ENCODE measurements at places on chromosomes 16 and 17.

GRCh38 chr16:50037662-50038220, 12.7 kb downstream of the CNEP1R1 start:
- no peak for DNase-seq

DNA sequence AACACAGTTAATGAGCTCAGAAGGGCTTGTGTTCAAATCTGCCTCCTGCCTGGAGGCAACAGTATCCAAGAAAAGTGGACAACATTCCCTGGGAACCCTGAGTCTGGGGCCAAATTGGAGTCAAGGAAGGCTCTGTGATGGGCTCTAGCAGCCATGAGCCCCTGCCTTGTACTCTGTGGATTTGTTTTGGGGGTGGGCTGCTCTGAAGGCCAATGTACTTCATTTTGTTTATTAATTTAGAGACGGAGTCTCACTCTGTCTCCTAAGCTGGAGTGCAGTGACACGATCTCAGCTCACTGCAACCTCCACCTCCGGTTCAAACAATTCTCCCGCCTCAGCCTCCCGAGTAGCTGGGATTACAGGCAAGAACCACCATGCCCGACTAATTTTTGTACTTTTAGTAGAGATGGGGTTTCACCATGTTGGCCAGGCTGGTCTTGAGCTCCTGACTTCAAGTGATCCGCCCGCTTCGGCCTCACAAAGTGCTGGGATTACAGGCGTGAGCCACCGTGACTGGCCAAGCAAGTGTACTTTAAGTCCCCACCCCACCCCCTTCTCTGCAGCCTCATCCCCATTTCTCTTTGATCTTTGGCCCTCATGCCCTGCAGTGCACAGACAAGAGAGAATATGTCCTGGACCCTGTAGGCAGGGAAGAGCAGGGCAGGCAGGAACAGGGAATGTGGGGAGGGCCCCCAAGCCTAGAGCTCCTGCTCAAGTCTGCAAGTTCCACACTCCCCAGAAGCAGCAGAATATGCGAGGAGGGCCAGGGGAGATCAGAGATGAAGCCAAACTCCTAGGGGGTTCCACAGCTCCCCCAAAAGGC, 2.7 kb upstream of the GIP start:
- no peak for DNase-seq

GRCh38 chr16:22625967-22626366, 115.3 kb downstream of the NPIPB5 start:
- DNase-seq: no peak

DNA sequence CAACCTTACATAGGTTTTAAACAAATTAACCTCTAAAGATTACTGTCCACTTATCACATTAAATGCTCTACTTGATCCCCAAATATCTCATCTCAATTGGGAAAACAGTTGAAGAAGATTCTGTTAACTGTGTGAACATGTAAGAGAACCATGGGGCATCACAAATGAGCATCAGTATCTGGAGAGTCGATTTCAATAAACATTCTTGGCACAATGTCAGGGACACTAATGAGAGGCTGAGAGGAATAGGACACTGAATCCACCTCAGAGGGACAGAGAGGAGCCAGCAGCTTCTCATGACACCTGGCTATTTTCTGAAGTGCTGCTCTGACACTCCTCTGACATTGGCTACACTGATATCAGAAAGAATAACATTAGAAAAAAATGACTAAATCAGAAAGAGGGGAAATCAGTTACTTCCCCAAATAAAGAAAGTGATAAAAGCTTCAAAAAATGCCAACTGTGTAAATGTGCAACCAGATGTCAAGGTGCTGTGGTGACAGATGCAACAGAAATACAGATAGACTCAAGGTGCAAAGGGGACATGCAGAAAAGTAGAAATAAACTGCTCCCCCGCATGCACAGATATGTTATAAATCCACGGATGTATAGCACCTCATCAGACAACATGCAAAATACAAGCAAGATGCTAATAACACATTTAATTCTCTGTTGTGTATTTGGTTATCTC, 67.4 kb downstream of the SNX11 start:
- no peak for DNase-seq

- no peak for DNase-seq
Measured at GRCh38 chr16:83891742-83892141, 7.2 kb upstream of the MLYCD start.

- no peak for DNase-seq
Measured at GRCh38 chr16:87739801-87740200, 26.0 kb downstream of the KLHDC4 start.

- no peak for DNase-seq
Measured at GRCh38 chr17:13646411-13646810, 44.7 kb upstream of the HS3ST3A1 start.

GRCh38 chr17:6000426-6000825, 69.8 kb upstream of the WSCD1 start:
- DNase-seq: no peak

- DNase-seq: no peak
Measured at GRCh38 chr16:52543654-52544053, 3.3 kb downstream of the TOX3 start.

DNA sequence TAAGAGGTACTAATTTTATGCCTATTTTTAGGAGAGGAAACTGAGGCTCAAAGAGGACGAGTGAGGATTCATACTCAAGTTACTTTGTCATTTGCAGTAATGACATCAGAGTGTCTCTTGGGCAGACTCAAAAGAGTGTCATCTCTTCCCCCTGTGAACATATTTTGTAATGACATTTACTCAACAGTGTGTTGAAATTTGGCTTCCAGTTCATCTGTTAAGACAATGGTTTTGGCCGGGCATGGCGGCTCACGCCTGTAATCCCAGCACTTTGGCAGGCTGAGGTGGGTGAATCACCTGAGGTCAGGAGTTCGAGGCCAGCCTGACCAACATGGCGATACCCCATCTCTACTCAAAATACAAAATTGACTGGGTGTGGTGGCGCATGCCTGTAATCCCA, 28.9 kb downstream of the WFDC1 start:
- no peak for DNase-seq

DNA sequence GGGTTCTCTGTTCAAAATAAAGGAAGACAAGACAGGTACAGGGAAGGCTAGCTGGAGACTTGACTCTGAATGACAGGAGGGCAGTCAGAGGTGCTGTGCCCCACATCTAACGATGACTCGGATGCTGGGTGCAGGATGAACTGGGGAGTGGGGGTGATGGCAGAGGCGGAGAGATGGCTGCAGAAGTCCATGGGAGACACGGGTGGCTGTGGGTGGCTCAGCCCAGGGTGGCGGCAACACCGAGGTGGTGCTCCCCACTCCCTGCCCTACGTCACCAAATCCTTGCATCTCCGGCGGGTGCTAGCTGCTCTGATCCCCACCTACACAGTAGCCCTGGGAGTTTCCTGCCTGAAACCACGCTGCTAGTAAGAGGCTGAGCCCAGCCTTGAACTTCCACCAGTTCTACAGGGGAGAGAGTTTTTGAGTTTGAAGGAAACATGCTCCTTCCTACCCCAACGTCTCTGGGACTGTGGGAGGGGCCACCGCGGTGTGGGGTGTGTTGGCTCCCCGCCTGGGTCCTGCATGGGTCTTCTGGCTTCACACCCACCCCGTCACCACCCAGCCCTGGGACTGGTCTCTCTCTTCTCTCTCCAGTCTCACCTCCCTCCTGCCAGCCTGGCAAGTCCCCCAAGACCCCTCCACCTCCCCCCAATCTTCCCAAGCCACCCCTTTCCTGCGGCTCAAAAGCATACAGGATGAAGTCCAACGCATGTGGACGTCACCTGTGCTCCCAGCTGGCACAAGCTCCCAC, 4.5 kb downstream of the GSG1L start:
- no peak for DNase-seq

DNA sequence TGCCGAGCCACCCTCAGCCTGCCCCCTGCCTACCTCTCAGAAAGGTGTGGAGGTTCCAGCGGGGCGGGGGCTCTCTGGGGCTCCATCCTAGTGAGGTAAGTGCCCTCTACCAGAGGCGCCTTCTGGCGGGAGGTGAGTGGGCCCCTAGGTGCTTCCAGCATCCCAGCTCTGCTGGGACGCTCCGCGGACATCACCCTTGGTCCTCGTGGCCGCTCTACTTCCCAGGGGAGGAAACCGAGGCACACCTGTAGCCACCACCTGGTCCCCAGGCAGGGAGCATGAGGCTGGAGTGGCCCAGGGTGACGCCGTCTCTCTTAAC, 1.4 kb downstream of the MCRIP2 start:
- no peak for DNase-seq

DNA sequence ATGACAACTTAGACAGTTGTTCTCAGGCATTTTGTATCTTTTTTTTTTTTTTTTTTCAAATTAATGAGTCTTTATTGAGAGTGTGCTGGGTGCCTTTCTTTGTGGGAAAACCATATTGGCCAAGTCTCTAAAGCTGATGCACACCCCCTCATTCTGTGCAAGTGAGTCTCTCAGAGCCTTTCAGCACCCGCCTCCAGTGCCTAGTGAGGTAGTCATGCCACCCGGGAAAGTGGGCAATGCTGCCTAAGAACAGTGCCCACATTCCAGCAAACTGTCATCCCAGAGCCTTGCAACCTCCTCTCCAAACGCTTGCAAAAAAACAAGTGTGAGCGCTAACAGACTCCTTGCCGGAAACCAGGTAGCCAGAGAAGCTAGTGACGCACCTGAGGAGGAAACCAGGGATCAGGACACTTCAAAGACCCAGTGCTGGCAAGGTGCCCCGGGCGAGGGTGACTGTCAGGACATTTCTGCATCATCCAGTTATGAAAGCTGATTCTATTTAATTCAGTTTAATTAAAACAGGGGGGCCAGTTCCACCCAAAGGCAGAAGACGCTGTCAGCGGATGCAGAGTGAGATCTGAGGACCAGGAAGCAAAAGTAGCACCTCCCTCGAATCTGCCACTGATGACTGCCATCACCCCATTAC, 34.9 kb downstream of the SMARCE1 start:
- DNase-seq: peak; percentile 69

DNA sequence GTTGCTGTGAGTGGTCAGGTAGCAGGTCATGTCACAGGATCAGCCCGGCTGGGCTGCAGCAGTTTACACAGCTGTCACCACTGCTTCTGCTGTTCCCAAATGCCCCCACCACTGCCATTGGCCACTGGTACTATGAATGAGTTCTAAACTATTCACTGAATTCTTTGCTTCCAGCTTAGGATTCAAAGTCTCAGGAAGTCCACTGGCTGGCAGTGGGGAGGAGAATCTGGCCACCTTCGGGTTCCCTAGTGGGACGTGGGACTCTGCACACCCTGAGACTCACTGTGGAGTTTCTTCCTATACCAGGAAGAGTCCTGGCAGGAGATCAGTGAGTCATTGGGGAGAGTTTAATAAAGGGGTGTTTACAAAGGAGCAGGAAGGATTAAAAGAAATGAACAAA, 6.9 kb downstream of the MT1X start:
- no peak for DNase-seq

DNA sequence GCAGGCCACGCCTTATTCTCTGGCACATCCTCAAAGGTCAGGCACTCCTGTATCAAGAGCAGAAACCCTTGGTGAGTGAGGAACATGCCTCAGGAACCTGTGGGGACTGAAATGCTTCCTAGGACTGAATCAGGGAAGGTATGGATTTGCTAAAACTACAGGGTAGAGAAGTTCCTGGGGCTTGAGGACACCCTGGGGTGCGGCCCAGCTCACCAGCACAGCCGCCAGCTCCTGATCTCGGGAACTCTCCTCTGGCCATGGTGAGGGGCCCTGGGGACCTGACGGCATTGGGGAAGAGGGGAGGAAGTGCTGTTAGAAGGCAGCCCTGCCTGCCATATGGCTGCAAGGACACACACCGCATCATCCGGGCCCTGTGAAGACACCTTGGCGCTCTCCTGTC, 7.5 kb downstream of the ZSCAN10 start:
- no peak for DNase-seq

- DNase-seq: no peak
Measured at GRCh38 chr17:67520916-67521774, 144.1 kb downstream of the PITPNC1 start.

GRCh38 chr17:807523-808294, 25.6 kb downstream of the MRM3 start:
- no peak for DNase-seq

- DNase-seq: no peak
Measured at GRCh38 chr17:42883802-42884558, 16.6 kb upstream of the G6PC1 start.

GRCh38 chr16:51523400-51523799, 372.3 kb upstream of the SALL1 start:
- no peak for DNase-seq

- DNase-seq: no peak
Measured at GRCh38 chr16:84929421-84930297, 81.7 kb downstream of the ZDHHC7 start.

- no peak for DNase-seq
Measured at GRCh38 chr16:86545481-86545880, 9.6 kb downstream of the MTHFSD start.

DNA sequence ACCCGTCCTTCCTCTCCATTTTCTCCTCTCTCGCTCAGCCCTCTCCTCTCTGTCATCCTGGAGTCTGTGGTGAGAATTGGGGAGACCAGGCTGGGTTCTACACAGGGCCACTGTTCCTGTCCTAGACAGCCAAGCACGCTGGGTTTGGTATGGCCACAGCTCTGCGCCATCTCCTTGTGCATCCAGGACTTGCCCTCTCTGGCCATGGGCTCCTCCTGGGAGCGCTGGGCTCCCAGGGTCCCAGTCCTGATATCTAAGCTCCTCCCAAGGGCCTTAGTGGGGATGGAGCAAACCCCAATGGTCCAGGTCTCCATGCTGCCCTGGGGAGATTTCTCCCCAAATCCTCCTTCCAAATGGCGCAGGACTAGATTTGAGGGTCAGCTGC, 27.2 kb upstream of the ITGA3 start:
- no peak for DNase-seq

DNA sequence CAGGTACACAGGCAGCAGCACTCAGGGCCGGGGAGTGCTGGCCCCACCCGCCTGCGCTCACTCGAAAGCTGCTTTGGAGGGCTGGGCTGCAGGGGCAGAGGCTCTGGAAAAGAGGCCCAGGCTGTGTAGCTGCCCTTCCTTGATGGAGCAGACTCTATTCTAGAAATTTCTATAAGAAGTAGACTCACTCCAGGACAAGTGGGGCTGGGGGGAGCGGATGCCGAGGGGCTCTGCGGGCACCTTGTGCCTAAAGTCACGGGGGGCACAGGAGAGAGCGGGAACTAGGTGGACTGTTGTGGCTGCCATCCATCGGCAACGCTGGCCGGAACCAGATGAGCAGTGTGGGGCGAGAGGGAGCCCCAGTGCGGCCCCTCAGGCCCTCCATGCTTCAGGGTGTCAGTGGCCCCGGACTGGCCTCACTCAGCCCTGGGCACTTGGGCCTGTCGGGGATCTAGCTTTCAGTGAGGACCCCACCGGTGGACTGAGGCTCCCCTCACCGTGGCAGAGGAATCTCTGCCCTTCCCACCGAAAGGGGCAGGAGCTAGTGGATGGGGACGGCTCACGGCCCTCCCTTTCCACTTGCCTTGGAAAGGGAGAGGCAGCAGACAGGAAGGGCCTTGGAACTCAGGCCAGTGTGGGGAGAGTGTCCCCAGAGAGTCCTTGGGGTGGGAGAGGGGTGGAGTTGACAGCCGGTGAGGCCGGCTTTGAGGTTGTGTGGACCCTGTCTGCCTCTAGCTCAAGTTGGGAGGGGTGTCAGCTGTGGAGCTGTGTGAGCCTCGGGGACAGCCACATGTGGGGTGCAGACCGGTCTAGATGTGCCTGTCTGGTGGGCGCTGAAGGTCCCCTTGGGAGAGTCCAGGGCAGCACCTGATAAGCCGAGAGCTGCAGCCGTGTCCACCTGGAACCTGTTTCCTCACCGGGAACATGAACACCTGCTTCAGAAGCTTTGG, 16.6 kb downstream of the ENDOV start:
- no peak for DNase-seq

GRCh38 chr16:86584726-86585721, 6.7 kb downstream of the FOXL1 start:
- no peak for DNase-seq

GRCh38 chr16:84477661-84478060, 26.8 kb downstream of the MEAK7 start:
- no peak for DNase-seq
